ENCODE measurements at places on chromosomes 5 and 9.
A peak's percentile ranks its signal among the peaks of the same experiment; 100 is the strongest.

- no peak for DNase-seq
These were observed 123.7 kb downstream of the PDE4D start for GRCh38 chr5:59769832-59770231.

- DNase-seq = no peak
These were observed 13.5 kb downstream of the ARL14EPL start for GRCh38 chr5:116045821-116046220.

GRCh38 chr5:103283120-103283519, 24.6 kb downstream of the MACIR start:
- DNase-seq = no peak

DNA sequence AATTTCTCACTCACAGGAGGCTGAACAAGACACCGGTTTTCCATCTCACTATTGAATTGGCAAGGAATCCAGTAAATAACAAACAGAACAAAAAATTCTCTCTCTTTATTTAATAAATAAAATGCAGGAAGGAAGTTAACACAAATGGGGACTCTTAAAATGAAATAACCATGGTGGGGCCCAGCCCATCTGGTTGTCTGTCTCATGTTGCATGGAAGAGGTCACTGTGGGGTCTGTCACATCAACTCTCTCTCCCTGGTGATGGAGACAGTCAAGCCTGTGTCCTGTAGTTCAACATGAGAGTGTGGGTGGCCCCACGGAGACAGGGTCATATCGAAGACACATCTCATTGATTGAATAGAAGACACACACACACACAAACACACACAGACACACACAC, 297.7 kb downstream of the IRX2 start:
- DNase-seq = no peak

- DNase-seq = no peak
These were observed 13.3 kb downstream of the PCDHB15 start for GRCh38 chr5:141258464-141258863.

GRCh38 chr9:92094655-92095054, 20.6 kb downstream of the SPTLC1 start:
- DNase-seq = no peak

DNA sequence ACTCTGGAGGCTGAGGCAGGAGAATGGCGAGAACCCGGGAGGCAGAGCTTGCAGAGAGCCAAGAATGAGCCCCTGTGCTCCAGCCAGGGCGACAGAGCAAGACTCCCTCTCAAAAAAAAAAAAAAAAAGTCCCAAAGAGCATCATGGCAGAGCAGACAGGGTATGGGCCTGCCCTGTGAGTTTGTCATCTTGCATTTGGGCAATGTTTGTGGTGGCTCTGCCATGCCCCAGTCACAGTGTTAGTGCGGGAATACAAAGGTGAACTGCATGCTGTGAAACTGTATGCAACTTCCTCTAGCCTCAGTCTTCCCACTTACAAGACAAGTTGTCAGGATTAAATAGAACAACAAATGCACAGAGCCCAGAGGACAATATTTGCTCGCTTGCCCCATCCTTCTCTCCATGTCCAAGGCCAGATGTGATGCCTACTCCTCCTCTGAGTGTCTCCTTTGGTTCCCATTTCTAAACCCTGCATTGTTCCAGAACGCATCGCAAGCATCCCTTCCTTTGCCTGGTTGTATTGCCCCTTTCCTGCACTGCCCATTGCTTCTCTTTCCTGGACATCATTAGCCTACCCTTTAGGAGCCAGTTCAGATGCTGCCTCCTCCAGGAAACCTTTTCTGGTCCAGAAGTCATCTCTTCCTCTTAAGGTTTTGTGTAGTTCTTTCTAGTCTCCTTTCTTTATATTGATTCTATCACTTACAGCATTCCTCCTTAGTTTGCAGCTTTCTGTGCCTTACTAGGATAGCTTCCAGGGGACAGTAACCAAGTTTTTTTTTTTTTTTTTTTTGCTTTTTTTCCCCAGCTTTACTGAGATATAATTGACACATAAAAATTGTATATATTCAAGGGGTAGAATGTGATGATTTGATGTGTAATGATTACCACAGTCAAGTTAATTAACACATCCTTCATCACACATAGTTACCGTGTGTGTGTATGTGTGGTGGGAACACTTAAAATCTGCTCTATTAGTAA, 69.0 kb upstream of the TNFAIP8 start:
- DNase-seq = no peak

DNA sequence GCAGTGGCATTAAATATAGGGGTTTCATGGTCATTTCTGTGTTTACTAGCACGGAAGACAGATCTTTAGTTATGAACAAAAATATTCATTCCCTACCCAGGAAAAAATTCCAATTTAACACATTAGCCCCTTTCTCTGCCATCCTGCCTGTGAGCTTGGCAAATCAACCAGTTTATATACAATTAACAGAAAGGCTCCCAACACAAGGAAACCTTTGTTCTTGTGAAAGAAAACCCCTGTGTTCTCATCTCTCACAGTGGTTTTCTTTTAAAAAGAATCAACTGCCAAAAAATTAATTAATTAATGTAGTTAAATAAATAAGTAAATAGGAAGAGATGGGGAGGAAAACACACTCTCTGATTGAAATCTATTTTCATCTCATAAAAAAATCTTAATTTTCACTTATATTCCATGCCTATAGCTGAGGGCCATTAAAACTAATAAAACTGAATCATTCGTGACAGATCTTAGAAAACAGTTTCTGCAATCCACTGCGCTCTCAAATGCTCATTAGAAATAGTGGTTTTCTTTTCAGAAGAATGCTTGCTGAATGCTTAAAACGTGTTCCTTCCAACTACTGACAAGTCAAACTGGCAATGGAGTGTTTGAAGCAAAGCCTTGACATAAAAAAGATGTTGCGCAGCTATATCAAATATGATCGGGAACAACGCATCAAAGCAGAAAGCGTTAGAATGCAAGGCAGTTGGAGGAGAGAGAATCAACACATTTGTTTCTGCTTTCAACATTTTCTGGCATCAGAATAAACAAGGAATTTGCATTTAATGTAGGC, 387.7 kb downstream of the TLR4 start:
- DNase-seq = no peak

DNA sequence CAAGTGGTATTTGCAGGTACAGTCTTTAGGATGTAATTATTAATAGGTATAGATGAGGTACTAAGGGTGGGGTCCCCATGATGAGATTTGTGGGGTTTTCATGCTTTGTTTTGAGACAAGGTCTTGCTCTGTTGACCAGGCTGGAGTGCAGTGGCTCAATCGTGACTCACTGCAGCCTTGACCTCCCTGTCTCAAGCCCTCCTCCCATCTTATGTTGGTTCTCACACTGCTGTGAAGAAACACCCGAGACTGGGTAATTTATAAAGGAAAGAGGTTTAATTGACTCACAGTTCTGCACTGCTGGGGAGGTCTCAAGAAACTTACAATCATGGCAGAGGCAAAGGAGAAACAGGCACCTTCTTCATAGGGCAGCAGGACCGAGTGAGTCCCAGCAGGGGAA, 217.5 kb downstream of the CDK5RAP2 start:
- DNase-seq = no peak

GRCh38 chr9:33867747-33868439, 50.9 kb downstream of the UBE2R2 start:
- DNase-seq = no peak

GRCh38 chr5:56852228-56853000, 37.1 kb downstream of the MAP3K1 start:
- no peak for DNase-seq

DNA sequence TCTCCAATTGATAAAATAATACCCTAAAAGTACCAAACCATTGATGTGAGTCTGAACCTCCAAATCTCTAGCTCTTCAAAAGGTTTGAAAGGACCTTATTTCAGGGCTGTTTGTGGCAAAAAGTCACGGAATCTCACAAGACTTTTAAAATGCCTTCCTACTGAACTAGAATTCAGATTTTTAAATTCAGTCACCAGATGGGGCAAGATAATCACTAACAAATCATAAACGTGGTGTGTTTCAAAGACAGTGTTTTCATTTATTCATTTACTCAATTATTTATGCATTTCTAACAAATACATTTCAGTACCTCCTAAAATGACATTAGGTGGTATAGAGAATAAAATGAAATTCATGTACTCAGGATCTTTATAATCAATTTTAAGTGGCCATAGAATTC, 68.2 kb upstream of the SMC2 start:
- DNase-seq = no peak

- DNase-seq = no peak
These were observed 601 bp upstream of the FAF2 start for GRCh38 chr5:176447591-176447977.

- no peak for DNase-seq
These were observed 2.4 kb upstream of the ARHGEF37 start for GRCh38 chr5:149578896-149579295.

GRCh38 chr9:118503236-118503635, 799.0 kb downstream of the TLR4 start:
- no peak for DNase-seq

DNA sequence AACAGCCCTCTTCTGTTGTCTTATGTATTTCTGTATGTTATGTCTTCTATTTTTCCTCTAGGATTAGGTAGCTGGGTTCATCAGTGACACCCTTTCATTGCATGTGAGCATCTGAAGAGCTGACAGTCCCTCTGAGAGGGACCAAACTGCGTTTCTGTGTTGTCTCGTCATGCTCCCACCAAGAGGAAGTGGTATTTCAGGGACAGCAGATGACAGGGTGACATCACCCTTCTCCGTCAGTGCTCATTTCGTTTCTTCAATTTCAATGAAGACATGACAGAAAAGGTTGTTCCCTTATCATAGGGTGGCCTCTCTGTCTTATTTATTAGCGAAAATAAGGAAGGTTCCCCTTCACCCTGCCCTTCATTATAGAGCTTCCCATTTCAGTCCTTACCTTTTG, 225.9 kb upstream of the NR4A3 start:
- DNase-seq = no peak

- no peak for DNase-seq
These were observed 28.5 kb downstream of the MVB12B start for GRCh38 chr9:126354887-126355770.

DNA sequence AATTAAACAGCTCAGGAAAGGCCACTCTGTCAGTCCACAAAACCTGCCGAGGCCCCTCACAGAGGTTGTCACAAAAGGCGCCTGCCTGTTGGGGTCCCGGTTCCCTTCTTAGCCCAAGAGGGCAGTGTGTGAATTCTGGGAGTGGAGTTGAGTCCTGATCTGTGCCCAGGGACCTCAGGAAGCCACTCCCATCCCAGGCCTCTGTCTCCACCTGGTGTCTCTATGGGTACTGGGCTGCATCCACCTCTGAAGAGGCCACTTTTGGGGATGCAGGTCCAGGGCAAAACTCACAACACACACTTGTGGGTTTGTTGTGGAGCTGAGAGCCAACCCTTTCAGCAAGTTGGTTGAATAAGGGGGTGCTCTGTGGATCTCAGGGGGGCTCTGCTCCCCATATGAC, 74.3 kb upstream of the STXBP1 start:
- DNase-seq = no peak

DNA sequence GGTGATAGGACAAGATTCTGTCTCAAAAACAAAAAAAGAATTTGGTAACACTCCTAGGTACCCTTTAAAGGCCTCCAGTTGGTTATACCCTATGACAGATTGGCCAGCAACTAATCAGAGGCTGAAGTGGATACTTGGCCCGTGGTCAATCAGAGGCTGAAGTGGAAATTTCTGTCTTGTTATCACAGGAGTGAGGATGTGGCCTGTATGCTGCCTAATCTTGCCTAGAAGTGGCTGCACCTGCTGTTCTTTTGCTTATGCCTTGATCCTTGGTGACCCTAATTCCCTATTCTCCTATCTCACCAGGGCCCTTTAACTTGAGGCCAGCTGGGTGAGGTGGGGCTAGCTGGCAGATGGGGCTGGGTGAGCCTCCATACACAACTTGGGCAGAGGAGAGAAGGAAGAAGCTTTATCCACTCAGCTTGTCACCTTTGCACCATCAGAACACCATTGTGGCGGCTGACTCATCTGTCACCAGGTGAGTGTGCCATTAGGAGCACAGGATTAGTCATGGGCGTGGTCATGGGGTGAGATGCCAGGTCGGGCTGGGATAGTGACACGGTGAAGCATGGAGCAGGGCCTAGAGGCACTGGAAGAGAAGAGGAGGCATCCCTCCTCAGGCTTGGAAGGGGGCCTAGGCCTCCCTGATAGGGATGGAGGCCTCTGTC, 41.5 kb downstream of the SAR1B start:
- no peak for DNase-seq

GRCh38 chr5:100430268-100431195, 104.6 kb upstream of the FAM174A start:
- DNase-seq = peak; percentile 4

DNA sequence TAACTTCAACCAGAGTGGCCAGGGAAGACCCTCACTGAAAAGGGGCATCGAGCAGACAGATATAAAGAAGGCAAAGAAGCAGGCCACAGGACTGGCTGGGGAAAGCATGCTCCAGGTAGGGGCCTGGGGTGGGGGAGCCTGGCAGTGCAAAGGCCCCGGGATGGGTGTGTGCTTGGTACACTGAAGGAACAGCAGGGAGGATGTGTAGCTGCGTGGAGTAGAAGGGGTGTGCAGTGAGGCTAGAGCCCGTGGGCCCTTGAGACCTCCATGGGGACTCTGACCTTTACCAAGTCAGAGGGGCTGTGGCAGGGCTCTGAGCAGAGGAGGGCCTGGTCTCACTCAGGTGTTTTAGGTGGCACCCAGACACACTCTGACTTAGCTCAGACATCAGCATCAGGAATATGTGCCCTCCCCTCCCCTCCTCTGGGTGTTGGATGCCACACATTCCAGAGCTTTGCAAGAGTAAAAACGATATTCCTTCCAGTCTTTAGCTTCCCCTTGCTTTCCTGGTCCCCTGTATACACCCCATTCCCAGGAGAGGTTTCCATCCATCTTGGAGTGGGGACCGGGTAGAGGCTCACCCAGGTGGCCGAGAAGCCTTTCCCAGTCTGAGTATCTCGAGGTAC, 7.6 kb downstream of the TRIM7 start:
- no peak for DNase-seq

DNA sequence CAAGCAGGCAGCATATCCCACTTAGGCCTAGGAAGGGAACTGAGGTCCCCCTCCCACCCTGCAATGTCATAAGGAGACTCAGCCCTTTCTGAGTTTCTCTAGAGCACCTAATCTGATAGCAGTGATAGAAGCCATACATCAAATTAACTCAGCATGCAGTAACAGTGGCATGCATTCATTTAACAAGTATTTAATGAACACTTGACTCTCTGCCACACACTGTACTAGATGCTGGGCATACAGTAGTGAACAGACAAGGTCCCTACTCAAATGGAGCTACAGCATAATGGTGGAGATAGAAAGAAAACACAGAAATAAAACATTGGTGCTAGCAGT, 58.6 kb downstream of the SLC22A5 start:
- no peak for DNase-seq

GRCh38 chr5:14410068-14410393, 171.6 kb upstream of the OTULINL start:
- DNase-seq = no peak

GRCh38 chr9:76784881-76785280, 20.6 kb downstream of the PCA3 start:
- DNase-seq = no peak

- no peak for DNase-seq
These were observed 66.5 kb downstream of the GALNT12 start for GRCh38 chr9:98873951-98874371.

- no peak for DNase-seq
These were observed 31.6 kb upstream of the PITX1 start for GRCh38 chr5:135065306-135066265.

- DNase-seq = no peak
These were observed 199.3 kb upstream of the PTGER4 start for GRCh38 chr5:40480392-40480791.
